Activated CD8-positive, alpha-beta memory T cell treated with anti-CD3 and anti-CD28 coated beads for 48 hours (primary cell): ENCODE measurements at places on chromosomes 6 and 20.

DNA sequence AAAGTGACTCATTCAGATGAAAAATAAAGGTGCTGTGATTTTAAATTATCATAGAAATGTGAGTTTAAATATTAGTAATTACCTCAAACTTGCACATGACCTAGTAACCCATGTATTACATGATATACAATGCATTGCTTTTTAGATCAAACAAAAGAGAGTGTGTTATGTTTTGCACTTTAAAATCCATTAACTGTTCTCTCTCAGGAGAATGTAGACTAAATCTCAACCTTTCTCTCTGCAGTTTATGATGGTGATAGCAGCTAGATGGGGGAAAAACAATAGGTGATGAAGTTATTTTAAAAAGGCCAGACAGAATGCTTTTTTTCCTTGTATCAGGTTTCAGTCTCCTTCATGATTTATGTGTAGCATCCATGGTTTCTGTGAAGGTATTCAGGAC is 404.4 kb upstream of the RNF217 start:
- no peak for DNase-seq

- no peak for DNase-seq
Observed at GRCh38 chr20:41958391-41958790, 340.2 kb upstream of the CHD6 start.

- no peak for DNase-seq
Observed at GRCh38 chr6:70385901-70386300, 27.4 kb upstream of the FAM135A start.

DNA sequence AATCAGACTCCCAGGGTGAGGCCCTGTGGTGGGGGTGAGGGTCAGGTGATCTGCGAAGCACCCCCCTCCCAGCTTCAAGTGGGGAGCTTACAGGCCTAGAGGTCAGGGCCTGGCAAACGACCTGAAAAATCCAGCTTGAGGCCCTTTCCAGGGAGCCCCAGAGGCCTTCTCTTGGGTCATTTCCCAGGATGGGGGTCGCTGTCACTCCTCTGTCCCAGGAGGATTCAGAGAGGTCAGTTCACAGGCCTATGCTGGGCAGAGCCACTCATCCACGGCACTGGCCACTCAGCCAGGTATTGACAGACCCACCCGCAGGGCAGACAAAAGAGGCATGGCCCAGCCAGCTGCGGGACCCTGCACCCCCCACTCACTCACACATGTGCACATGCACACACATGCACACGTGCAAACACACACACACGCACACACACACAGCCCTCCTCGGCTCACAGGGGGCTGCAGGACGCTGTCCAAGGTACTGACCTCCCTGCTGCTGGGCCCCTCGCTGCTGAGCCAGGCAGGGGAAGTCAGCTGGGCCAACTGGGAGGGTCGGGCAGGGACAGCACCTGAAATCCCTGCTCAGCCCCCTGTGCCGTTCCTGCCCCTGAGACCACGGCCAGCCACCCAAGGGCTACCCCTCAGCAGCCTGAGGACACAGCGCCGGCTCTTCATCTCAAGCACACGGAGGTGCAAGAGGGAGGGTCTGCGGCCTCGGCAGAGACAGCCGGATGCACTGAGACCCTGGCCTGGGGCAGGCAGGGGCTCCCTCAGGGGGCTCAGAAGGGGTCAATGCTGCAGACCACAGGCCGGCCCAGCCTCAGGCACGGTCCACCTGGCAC is 113.8 kb downstream of the TAF4 start:
- DNase-seq = no peak

GRCh38 chr20:6588296-6588695 is 179.2 kb upstream of the BMP2 start:
- DNase-seq = no peak

DNA sequence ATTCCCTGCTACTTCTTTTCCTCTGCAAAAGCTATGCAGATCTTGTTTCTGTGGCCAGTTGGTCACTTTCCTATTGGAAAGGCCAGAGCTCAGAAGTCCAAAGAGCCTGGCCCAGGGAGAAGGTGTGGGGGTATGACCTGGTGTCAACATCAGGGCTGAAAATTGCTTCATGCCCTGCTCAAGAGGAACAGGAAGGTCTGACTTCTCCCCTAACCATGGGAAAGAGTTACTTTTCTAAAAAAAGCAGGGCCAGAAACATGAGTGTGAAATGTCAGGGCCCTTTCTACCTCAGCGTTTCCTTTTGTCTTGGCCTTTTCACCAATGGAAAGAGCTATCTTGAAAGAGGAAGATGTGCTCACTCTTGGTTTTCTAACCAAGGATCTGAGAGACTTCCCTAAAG is 117.4 kb downstream of the MAFB start:
- no peak for DNase-seq

- DNase-seq = no peak
Observed at GRCh38 chr6:109301418-109301817, 80.8 kb downstream of the CD164 start.

- DNase-seq = no peak
Observed at GRCh38 chr6:22921828-22922227, 352.5 kb downstream of the HDGFL1 start.

DNA sequence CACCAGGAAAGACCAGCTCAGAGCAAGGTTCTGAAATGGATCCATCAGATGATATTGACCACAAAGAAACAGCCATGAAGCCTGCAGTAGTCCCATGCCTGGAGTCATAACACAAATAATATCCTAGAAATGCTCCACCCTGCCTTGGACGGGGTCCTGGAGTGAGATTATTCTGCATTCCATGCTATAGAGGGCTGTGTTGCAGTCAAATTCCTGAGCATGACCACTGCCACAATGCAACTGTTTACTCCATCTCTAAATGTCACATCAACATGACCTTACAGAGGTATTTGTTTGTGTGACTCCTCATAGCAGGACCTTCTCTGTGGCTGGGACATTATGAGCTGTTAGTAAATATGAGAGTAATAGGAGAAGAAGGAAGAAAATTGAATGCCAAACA is 257.5 kb upstream of the TCF21 start:
- DNase-seq = no peak

DNA sequence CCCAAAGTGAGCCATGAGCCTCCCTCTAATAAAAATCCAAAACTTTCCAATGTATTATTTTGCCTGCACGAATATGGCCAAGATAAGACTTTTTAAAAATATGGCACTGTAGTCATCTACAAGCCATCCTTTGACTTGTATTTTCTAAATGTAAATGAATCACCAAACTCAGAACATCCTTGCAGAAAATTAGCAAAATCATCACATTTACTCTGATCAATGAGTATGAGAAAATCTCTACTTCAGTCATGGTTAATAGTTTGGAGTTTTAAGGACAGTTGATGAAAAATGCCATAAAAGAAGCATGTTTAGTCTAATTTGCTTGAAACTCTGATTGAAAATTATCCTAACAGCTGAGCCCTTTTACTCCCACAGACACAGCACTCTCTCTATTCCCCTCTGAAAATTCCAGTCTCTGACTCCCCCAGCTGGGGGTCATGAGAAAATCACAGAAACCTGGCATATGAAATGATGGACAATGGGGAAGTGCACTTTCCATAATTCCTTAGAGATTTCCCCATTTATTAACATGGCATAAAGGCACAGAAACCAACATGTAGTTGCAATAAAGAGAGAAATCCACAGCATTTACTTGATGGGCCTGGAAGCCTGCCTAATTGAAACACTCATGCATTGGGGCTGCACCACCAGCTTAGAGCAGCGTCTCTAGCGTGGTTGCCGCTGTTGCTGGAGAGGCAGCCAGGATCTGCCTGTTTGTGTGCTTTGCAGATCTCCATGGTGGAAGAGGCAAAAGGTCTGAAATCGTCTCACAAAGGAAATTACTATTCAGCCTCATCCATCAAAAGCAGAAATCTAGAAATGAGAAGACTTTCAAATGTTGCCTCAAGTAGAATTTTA is 214.0 kb downstream of the WDR27 start:
- DNase-seq = no peak

DNA sequence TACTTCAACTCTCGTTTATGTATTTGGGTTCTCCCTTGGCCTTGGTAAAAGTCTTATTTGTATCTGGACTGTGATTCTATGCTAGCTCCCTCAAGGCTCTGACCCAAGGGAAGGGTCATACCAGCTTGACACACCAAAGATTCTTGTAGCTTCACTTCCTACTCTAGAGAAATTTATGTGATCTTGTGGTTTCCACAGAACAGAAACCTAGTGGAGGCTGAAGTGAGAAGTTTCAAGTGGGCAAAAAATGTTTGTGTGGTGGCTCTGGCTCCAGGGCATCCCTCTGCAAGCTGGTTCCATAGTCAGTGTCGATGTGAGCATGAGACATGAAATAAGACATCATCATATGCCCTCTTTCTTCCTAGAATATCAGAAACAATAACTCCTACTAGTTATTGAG is 48.1 kb upstream of the TNFRSF21 start:
- no peak for DNase-seq

GRCh38 chr6:81401970-81402690 is 350.4 kb downstream of the TENT5A start:
- DNase-seq = no peak

DNA sequence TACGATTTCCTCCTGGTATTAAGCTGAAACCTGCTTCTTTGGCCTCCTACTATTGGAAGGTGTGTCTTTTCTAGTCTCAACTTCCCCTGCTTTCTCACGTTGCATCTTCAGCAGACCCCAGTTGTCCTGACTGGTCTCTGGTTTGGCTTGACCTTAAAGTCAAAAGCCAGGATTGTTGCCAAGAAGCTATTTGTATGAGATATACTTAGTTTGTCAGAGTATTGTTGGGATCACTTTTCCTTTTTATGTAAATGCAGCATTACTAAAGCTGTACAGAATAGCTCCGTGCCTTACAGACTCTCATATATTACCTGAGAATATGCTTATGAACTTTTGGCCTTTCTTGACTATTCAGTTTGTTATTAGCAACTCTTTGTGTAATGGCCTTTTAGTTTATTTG is 61.1 kb downstream of the TSPYL4 start:
- no peak for DNase-seq
